ENCODE measurements at places on chromosomes 2 and 18.

- no peaks in the 10 kb centered on the region for H3K36me3 ChIP-seq
- H3K4me3 ChIP-seq, result no peak overlapping the region
- no peaks in the 10 kb centered on the region for H3K4me1 ChIP-seq
- no peak for DNase-seq
- H3K27ac ChIP-seq, result no peak overlapping the region
Measured at GRCh38 chr2:39852831-39853230, 73.8 kb upstream of the THUMPD2 start.

- no peak for DNase-seq
- H3K27ac ChIP-seq, result no peak overlapping the region
- H3K4me1 ChIP-seq, result peaks cover 3% of the 10 kb centered on the region
- H3K4me3 ChIP-seq, result no peak overlapping the region
- no peaks in the 10 kb centered on the region for H3K27me3 ChIP-seq
Measured at GRCh38 chr18:8660316-8660715, 45.0 kb upstream of the MTCL1 start.

DNA sequence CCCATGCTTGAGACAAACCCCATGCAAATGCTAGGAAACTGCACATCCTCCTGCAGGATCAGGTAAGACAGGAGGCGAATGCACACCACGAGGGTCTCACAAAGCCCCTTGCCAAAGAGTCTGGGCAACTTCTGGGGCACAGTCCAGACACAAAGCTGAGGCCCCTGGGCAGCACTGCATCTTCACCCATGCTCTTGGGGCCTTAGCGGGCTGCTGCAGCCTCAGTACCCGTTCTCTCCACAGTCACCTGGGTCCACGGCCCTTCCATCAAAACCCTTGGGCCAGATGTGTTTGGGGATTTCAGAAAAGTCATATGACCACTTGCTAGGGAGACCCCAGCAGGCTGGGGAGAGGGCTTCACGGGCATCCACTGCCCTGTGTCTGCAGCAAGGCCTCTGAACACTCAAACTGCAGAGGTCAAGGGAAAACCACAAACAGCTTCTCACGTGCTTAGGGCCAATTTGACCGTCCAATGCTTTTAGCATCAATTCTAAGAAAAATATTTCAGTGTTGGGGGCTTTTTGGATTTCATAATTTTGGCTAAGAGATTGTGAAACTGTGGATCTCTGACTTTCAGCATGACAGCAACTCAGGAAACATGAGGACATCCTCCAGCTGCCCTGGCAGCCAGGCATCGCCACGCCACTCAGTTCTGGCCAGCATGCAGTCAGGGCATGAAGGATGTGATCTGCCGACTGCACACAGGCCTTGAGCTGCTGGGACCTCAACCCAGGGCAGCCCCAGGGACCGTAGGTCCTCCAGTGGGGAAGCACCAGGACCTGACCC is 20.0 kb downstream of the PASK start:
- no peak overlapping the region for H3K27ac ChIP-seq
- no peak for DNase-seq
- peaks cover 17% of the 10 kb centered on the region for H3K36me3 ChIP-seq
- peaks cover 41% of the 10 kb centered on the region for H3K4me1 ChIP-seq

DNA sequence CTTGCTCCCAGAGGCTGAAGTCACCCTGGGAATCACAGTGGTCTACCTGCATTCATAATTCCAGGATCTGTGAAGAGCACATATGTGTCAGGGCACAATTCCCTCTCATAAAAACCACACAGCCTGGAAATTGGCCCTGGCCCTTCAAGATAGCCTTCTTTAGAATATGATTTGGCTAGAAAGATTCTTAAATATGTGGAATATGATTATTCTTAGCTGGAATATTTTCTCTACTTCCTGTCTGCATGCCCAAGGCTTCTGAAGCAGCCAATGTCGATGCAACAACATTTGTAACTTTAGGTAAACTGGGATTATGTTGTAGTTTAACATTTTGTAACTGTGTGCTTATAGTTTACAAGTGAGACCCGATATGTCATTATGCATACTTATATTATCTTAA is 24.2 kb downstream of the ICOS start:
- no peak for DNase-seq
- H3K4me1 ChIP-seq, result no peaks in the 10 kb centered on the region
- H3K27me3 ChIP-seq, result no peaks in the 10 kb centered on the region
- H3K36me3 ChIP-seq, result peaks cover 60% of the 10 kb centered on the region

Measured in CD4-positive, alpha-beta T cell (primary cell).